Spinal cord (tissue), 10 donors: ENCODE measurements at places on chromosomes 3 and 15. TPM values are rescaled to one million over a fixed set of nuclear protein-coding genes. Genes with fewer than 3 reads are reported as not detected.
A peak's percentile ranks its signal among the peaks of the same experiment; 100 is the strongest.

DNA sequence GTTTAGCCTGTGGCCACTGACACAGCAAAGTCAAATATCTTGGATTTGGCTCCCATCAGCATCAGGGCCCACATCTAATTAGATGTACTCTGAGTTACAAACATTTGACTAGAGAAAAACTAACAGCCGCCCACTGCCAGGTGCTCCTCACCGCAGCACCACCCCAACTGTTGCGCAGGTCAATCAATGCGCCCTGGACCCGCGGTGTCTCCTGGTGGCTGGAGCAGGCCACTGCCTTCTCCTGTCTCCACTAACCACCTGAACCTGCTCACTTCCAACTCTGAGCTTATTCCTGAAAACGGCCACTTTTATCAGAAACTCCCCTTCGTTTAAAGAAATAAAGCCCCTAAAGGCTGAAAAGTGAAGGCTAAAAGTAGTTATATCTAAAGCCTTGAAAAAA is 4.3 kb downstream of the RIOX2 start:
- DNase-seq, result no peak

DNA sequence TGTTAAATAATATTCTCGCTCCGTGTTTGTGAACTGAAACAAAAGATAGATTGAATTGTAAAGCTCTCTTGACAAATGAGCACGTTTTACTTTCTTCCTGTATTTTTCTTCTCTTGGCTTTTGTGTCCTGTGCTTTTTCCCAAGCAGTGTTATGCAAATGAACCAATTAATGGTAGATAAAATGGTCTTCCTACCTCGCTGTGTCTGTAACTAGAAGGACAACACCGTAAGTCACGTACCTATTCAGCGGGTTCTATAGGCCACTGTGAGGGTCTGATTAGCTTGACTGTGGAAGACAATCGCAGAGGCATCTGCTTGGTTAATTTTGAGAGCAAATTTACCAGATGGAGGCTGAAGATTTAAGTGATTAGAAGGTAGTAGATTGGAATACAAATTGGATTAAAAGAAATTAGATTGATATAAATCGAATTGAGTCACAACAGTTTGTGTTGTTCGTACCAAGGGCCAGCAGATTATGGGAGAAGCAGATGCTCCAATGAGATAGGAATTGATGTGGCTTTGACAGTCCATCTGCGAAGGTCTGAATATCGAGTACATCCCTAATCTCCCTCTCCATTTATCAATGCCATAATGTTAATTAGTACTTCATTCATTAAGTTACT is 40.2 kb downstream of the ROBO2 start:
- DNase-seq, result no peak

GRCh38 chr3:134711284-134711683 is 60.5 kb upstream of the KY start:
- no peak for DNase-seq

GRCh38 chr3:186990878-186991308 is 60.6 kb downstream of the ST6GAL1 start:
- no peak for DNase-seq

- no peak for DNase-seq
Observed at GRCh38 chr15:49137861-49138260, 17.5 kb downstream of the COPS2 start.

- DNase-seq, result no peak
Observed at GRCh38 chr3:140595295-140595694, 82.6 kb upstream of the TRIM42 start.

- DNase-seq, result no peak
Observed at GRCh38 chr15:62941699-62942098, 100.8 kb upstream of the TPM1 start.

GRCh38 chr3:134393074-134393473 is 18.8 kb upstream of the AMOTL2 start:
- DNase-seq, result no peak

- DNase-seq, result peak; percentile 19
Observed at GRCh38 chr3:148992027-148992634, 791 bp downstream of the GYG1 start.

- DNase-seq, result no peak
Observed at GRCh38 chr3:55294557-55294956, 192.5 kb downstream of the WNT5A start.

DNA sequence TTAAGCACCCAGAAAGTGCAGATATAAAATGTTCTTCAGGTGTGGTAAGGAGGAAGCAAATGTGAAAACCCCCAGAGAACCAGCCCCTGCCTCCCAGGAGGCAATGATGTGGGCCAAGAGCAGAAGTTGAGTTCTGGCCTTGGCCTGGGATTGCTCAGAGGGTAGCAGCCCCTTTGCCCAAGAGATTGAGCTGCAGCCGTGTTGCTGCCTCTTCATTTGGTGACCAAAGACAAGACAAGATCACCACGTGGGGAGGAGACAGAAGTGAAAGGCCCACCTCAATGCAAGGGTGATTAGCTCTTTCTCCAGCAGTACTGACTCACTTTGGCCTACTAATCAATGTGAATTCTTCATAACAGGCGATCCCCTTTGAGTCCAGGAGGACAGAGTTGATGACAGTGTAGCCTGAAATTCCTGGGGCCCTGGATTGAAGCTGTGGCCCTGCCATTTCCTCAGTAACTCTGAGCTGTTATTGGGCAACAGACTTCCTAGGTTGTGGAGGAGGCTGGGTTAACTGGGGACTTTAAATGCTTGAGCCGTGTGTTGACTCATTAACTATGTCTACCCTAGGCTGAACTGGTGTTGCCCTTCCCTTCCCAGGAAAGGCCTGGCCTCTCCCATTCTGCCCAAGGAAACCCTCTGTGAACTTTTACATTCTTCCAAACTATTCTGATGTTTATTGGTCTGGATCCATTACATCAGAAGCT is 86.5 kb downstream of the ST6GAL1 start:
- no peak for DNase-seq

DNA sequence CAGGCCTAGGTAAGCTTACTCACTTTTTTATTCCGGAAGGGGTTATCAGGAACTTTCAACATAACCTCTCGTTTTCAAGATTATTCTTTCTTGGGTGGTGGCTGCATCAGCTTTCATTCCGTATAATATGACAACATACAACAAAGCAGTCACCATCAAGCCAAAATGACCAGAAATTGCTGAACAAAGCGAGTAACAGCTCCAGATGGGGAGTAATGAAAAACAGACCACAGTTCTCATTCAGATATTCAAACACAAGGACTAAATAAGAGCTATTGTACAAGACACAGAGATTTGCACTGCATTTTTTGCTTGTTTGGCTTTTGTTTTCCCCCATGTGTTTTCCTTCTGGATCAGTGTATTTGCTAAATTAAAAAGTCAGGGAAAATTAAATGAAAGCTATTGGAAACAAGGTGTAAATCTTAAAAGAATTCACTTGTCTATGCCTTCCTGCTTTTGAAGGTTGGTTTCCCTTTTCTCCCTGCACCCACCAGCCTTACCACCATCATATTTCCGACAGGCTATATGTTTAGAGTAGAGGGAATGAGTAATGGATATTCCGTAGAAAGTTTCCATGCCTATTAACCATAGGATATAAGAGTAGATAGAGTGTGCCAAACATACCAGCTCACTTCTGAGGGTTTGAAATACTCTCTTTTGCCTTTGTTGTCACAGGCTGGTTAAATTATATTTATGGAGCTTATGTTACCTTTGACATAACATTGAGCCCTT is 213.6 kb downstream of the RBMS3 start:
- no peak for DNase-seq

DNA sequence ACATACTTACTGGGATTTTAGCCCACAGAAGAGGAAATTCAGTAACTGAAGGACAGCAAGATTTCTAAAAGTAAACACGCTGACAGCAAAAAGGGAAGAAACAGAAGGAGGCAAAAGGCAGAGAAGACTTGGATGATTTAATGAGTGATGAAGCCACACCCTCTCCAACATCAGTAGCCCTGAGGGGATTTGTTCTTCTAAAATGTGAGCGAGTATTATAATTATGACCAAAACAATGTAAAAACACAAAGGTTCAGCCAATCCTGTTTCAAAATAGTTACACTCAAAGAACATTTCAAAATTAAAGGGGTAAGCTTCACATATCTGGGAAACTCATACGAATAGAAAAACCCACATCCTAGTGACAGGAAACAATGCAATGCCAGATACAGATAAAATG is 25.0 kb downstream of the MCCC1 start:
- DNase-seq, result no peak

- DNase-seq, result no peak
Observed at GRCh38 chr3:120688121-120688520, 6.1 kb upstream of the HGD start.

DNA sequence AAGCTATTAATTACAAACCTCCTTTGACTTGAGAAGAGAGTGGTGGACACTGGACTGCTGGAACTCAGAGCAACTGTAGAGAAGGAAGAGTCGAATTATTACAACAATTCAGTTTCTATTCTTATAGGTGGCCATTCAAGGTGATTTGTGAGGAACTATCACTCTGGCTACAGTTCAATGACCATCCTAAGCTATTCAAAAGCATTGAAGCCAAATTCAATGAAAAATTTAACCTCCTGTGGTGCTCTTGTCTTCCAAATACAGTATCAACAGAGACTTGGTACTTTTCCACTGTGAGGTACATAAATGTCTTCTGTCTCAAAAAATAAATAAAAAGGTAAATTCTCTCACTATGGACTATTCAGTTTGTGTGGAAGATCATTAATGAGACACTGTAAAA is 513.3 kb upstream of the SEMA6D start:
- DNase-seq, result no peak

ZNF860 gene
- 1.0 TPM for total RNA-seq

GRK7 gene
- total RNA-seq, result 0.22 TPM

RAD54L2 gene
- total RNA-seq, result 19.3 TPM
